ENCODE measurements at places on chromosomes 6 and 20. TPM values are rescaled to one million over a fixed set of nuclear protein-coding genes. Genes with fewer than 3 reads are reported as not detected.
A peak's percentile ranks its signal among the peaks of the same experiment; 100 is the strongest.

The OR12D2 gene
- polyA plus RNA-seq: not detected

The LINC00237 gene
- polyA plus RNA-seq: not detected

The THEMIS gene
- not detected for polyA plus RNA-seq

The TCF21 gene
- 220 TPM for polyA plus RNA-seq

The CABLES2 gene
- 9.4 TPM for polyA plus RNA-seq

The OOEP gene
- polyA plus RNA-seq: not detected

The CNKSR3 gene
- polyA plus RNA-seq: 59.1 TPM

The LAMA5 gene
- polyA plus RNA-seq: 101 TPM

The AIF1 gene
- 78.2 TPM for polyA plus RNA-seq

The GPR6 gene
- polyA plus RNA-seq: not detected

The GCM1 gene
- 0.08 TPM for polyA plus RNA-seq

The GPX5 gene
- polyA plus RNA-seq: not detected

- no peak for DNase-seq
Observed at GRCh38 chr6:149319422-149319821, 1.9 kb downstream of the TAB2 start.

- no peak for DNase-seq
Observed at GRCh38 chr20:1631309-1632151, 11.7 kb upstream of the SIRPB1 start.

DNA sequence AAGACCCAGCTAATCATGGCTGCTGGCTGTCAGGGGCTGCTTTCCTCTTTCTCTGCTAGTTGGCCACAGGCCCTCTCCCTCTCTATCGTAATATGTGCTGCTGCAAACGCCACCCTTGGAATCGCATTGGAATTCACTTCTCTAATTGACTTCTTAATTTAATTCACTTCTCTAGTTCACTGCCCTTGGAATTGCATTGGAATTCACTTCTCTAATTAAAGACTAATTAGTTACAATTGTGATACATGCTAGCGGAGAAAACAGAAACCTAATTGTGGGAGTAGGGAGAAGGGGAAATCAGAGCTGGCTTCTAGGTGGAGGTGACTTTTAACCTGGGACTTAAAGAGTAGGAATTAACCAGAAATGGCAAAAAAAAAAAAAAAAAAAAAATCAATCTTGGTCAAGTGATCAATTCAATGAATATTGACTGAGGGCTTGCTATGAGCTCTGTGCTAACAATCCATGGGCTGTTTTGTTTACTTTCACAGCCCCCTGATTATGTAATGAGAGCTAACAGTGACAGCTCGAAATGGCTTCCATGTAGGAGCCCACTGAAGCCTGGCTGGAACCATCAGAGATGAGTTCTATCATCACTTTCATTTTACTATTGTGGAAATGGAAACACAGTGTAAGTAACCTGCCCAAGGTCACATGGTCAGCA, 11.3 kb downstream of the ZFP64 start:
- no peak for DNase-seq

DNA sequence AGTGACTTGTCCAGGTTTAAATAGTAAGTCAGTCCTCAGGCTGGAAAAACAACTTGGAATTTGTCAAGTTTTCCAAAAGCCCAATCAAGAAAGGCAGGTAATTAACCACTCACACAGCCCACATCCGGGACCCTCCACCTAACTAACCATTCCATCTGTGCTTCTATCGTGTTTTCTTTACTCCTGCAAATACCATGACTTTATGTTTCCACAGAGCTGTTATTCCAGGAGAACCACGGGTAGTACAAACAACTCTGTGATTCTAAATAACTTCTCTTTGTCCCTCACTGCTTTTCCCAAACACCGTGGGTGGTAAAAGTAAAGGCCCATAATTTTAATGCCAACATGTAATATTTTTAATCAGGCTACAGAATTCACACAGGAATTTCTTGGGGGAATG, 49.6 kb upstream of the NT5E start:
- DNase-seq: no peak

DNA sequence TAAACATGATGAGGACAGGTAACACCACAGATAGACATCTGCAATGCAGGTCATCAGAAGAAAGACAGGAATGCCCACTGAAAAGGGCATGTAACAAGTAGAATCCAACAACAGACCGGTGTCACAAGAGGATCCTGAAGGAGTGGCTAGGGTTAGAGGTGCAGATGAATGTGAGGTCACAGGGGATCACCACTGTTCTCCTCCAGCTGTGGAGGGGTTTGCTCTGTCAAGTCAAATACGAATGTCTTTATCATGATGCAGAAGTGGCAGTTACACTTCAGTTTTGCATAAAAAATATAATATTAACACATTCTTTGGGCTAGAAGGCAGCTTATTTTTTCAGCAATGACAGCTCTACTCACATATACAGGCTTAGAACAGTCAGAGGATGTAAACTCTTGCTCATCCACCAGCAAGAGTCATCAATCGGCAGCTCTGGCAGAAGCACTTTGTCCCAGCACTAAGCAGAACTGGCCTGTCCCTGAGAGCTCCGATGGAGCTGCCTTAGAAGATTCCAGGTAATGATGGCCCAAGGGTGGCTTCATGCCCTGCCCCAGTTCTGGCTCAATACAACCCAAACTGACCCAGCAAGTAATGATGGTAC, 130.4 kb upstream of the TRAF3IP2 start:
- no peak for DNase-seq

DNA sequence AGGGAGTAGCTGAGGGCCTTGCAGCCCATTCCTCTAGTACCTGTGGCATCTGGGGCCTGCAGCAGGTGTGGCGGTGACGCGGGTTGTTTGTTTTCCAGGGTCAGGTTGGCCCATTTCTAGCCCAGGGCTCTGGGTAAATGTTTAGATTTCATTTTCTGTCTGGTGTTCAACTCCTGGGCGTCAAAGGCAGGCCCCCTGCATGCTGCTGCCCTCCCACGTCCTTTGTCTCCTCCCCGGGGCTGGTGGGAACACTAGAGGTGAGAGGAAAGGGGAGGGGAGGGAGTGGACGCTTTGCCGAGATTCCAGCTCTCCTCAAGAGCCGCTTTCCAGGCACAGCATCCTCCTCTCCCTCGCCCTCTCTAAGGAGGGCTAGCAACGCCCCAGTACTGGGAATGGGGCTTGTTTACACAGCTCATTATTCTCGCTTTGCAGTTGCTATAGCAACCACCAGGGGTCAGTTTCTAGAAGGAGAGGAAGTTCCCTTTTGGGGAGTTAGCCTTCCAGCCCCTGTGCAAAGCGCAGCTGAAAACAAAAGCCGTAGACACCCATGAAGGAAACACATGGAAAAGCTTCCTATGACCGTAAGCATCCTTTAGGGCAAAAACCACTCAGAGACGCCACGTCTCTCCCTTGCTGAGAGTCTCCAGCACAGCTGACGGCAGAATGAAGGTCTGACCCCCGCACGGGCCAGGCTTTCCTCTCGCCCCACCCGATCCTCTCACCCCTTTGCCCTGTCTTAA, 170.6 kb downstream of the LY86 start:
- DNase-seq: peak; percentile 82

- DNase-seq: no peak
Observed at GRCh38 chr6:21935561-21936028, 342.0 kb downstream of the SOX4 start.

- no peak for DNase-seq
Observed at GRCh38 chr20:7399114-7399513, 541.1 kb downstream of the HAO1 start.

- DNase-seq: no peak
Observed at GRCh38 chr6:164164876-164165275, 750.4 kb downstream of the QKI start.

DNA sequence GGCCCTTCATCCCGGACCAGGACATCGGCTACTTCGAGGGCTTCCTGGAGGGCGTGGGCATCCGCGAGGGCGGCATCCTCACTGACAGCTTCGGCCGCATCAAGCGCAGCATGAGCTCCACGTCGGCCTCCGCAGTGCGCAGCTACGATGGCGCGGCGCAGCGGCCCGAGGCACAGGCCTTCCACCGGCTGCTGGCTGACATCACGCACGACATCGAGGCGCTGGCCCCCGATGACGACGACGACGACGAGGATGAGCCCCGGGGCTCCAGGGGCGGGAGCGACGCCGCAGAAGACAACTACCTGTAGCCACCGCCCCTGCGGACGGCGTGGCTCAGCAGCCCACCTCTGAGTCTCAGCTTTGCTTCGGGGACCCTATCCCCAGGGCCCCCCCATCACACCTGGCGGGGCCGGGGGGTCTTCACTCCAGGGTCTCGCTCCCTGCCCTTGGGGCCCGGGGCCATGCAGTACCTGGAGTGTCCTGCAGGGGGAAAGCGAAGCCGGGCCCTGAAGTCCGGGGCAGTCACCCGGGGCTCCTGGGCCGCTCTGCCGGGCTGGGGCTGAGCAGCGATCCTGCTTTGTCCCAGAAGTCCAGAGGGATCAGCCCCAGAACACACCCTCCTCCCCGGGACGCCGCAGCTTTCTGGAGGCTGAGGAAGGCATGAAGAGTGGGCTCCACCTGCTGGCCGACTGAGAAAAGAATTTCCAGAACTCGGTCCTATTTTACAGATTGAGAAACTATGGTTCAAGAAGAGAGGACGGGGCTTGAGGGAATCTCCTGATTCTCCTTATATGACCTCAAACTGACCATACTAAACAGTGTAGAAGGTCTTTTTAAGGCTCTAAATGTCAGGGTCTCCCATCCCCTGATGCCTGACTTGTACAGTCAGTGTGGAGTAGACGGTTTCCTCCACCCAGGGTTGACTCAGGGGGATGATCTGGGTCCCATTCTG, 20.8 kb upstream of the HCK start:
- peak; percentile 80 for DNase-seq

DNA sequence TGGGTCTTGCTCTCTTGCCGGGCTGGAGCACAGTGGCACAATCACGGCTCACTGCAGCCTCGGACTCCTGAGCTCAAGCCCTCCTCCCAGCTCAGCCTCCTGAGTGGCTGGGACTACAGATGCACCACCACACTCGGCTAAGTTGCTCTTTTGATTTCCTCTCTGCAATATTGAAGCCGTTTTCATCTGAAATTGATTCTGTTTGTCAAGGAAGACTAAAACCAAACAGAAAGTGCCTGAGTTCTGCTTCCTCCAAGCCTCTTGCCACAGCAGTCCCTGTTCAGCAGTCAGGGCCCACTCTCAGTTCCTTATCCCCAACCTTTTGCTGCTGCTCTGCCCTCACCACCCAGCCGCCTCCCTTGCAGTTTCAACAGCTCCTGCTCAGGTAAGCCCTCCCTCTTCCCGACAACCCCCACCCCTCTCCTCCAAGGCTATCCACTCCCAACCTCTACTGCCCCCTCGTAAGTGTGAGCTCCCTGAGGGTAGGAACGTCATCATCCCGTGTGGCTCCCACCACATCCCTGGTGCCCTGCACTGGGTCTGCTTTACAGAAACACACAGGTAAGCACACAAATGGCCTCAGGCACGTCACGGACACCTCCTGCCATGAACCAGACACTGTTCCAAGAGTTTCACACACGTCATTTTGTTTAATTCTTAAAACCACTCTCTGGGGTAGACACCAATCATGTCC, 70.7 kb upstream of the TAB2 start:
- no peak for DNase-seq

- DNase-seq: no peak
Observed at GRCh38 chr6:102501615-102502014, 1108.1 kb downstream of the GRIK2 start.

DNA sequence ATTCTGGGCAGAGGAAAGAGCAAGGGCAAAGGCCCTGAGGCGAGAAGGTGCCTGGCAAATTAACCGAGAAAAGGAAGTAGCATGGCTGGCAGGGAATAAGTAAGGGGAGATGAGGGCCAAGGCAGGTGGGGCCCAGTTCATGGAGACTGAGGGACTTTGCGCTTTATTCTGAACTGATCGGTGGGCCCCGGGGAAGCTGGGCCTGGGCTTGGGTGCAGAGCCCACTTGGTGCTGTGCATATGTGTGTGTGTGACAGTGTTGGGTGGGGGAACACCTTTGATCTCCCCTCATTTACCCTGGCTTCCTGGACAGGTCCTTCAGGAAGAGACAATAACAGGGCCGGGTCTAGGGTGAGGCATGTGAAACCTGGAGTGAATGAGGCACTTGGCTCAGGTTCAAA, 2.9 kb upstream of the MDFI start:
- no peak for DNase-seq

- DNase-seq: no peak
Observed at GRCh38 chr20:58991715-58992114, 10.7 kb downstream of the NELFCD start.

DNA sequence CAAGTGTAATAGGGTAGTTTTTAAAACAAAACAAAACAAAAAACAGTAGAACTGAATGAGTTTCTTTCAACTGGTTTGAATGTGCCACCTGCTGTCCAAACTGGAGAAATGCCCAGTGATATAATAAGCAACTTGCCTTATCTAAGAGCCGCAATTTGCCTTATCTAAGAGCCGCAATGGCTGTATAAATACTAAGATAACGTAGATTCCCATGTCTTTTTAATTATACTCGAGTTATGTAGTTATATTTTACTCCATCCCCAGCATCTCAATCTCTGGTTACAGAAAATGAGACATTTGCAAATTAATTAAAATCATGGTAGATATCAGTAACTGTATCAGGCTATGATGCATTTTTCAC, 67.2 kb downstream of the RPP40 start:
- DNase-seq: no peak

- DNase-seq: no peak
Observed at GRCh38 chr6:18997375-18997826, 610.3 kb downstream of the RNF144B start.

- DNase-seq: no peak
Observed at GRCh38 chr6:130965656-130966055, 97.4 kb downstream of the EPB41L2 start.

- no peak for DNase-seq
Observed at GRCh38 chr6:163963205-163964120, 548.9 kb downstream of the QKI start.

DNA sequence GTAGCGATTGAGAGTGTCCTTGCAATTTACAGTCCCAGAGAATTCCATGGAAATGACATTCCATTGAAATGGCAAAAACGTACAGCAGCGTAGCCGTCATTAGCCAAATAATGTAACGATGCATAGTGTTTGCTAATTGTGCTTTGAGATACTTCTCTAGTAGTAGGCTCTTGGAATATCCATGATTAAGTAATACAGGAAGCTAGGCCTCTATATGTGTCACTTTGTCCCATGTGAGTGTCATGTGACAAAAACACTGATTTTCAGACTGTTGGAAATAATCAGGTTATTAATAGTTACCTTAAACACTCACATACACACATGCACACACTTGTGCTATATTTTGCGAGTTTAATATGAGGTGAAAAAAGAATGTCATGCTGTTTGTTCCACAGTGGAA, 35.2 kb downstream of the SLX4IP start:
- DNase-seq: no peak

GRCh38 chr20:16261733-16262273, 311.4 kb downstream of the KIF16B start:
- no peak for DNase-seq
